ENCODE measurements at places on chromosomes 13 and 19.

GRCh38 chr13:46614582-46614981 lies 61.6 kb downstream of the LRCH1 start:
- no peak for DNase-seq

- DNase-seq, result no peak
Measured at GRCh38 chr13:80101040-80101439, 239.9 kb downstream of the SPRY2 start.

DNA sequence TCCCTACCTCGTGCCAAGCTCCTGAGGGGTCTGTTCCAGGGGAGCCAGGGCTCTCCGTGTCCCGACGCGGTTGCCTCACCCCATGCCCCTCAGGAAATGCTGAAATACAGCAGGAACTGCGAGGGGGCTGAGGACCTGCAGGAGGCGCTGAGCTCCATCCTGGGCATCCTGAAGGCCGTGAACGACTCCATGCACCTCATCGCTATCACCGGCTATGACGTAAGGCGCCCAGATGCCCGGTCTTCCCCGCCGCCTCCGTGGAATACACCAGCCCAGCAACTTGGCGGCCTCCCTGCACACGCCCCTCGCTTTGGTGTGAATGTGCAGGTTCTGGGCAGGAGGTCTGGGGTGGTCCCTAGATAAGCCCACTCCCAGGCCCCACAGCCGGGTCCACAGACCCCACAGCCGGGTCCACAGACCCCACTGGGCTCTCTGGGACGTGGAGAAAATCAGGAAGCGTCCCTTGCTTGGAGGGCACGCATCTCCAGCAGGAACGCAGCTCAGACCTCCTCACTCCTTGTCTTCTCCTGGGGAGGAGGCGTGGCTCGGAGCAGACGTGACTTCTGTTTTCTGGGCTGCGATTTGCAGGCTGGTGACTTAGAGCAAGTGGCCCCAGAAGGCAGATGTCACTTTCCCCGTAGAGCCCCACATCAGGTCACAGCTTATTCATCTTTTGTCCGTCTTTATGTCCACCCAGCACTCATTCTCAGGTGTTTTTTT lies 19.4 kb upstream of the F7 start:
- DNase-seq, result no peak

GRCh38 chr13:25118378-25118905 lies 22.5 kb downstream of the PABPC3 start:
- no peak for DNase-seq

DNA sequence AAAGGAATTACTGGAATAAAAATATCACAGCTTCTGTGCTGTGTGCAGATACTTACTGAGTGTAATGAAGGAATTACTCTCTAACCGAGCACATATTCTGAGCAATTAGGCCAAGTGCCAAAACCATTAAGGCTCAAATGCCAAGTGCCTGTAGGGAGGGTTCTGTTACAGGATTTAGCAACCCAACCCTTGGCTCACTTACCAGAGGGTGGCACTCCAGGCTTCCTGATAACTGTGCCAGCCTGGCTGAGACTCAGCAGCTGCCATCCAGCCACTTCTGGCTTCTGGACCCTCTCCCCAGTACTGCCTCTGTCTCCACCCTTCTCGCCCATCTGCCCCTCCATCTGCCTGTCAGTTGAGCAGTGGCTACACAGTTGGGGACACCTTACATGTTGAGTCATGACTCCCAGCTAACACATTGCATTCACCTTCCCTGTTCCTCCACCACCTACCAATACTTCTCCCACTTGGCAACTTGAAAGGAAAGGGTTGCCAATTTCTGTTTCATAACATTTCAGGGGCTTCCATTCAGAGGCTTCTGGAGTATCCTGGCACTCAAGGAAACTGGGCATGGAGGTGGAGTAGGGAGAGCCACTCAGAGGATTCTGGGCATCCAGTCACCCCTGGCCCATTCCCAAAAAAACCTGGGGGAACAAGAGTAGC lies 110.5 kb downstream of the COG6 start:
- peak; percentile 86 for DNase-seq

DNA sequence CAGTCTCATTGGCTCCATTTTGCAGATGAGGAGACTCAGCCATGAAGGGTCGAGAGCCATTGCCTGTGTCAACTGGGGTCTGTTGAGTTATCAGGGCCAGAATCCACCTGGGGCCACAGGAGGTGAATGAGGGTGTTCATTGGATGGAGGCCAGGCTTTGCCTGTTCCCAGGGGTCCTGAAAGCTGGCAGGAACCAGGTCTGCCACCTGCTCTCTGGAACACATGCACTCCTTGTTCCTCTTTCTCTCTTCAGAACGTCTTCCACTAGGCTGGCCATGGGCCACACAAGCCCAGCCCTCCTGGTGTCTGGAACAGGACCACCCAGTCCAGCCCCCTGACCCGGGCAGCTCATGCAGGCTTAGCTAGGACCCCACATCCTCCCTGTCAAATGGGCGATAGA lies 21.1 kb downstream of the PPP1R37 start:
- peak; percentile 78 for DNase-seq

- DNase-seq, result peak; percentile 62
Measured at GRCh38 chr19:7925171-7925851, 624 bp downstream of the CTXN1 start.

DNA sequence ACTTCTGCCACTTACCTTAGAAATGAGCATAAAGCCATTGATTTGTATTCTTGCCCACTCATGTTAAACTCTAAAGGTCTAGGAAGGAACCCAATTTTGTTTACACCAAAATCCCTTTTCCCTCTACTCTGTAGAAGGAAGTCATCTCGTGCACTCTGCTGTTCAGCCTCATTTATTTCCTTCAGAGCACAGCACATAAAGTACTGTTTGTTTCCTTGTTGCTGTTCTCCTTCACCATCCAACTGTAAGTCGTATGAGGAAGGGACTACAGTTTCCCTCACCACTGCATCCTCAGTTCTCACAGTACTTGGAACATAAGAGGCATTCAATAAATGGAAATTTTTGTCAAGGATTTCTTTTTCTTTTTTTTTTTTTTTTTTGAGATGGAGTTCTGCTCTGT lies 24.6 kb downstream of the CDADC1 start:
- DNase-seq, result no peak
